Stimulated activated CD4-positive, alpha-beta T cell treated with anti-CD3 and anti-CD28 coated beads, TNF-alpha, amount 100 ng/mL, for 48 hours (primary cell): ENCODE measurements at places on chromosomes 11 and 22.

DNA sequence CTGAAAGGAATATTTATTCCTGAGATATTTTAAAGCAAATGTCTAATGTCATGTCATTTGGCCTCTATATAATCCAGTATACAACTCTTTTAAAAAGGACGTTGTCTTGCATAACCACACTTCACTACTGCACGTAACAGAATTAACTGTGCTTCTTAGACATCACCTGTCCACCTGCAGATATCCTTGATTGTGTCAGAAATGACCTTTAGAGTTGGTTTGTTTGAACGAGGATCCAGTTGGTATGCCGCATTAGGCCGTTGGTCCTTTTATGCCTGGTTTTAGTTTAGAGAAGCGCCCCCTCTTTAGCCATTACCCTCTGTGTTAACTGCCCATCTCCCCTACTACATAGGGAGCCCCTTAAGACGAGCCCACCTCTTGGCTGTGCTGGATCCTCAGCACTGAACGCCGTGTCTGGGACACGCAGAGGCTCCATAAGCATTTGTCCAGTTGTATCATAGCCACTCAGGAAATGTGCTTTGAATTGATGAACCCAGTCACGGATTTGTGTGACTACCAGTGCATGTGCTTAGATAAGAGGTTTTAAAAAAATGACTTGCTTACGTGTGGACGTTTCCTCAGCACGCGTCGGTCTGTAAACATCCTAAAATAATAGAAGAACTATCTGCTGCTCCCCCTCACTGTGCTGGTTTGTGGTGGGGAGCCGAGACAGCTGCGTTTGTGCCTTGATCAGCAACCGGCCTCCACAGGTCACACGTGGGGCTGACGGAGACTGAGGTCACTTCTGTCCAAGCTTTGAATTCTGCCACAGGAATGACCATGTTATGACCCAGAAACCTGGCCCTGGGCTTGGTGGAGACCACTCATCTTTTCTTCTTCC, 4.0 kb downstream of the MICAL2 start:
- DNase-seq: no peak

GRCh38 chr11:128291835-128292234, 295.5 kb downstream of the ETS1 start:
- DNase-seq: no peak

DNA sequence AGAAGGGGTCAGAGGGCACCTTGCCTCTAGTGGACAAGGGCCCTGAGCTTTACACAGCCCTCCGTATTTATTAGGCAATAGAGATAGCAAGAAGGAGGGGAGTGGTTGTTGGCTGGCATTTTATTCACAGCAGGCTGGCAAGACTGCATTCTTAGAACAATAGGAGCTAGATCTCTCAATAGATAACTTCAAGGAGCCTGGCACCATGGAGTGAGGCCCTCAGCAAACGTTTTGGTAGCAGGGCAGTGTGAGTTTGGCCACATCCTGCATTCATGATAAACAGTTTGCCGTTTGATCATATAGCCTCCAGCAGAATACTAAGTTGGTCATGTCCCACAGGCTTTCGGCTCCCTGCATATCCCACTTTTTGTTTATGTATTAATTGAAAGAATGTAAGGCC, 31.6 kb downstream of the OR10A6 start:
- DNase-seq: no peak

DNA sequence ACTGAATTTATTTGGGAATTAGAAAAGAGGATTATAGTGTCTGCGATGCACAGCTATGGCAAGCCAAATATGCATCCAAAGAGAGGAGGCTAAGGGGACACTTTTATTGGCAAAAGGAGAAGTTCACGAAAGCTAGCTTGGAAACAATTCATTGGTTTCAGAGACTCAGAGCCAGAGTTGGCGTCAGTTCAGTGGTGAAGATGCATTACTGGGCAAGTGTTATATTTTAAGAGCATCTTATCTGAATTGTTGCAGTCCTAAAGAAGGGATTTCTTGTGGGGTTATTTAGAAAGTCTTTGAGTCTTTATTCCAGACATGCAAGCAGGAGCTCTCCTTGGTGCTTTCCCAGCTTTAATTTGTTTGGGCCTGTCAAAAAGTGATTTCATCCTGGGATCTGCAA, 15.0 kb downstream of the CLDN5 start:
- DNase-seq: no peak

DNA sequence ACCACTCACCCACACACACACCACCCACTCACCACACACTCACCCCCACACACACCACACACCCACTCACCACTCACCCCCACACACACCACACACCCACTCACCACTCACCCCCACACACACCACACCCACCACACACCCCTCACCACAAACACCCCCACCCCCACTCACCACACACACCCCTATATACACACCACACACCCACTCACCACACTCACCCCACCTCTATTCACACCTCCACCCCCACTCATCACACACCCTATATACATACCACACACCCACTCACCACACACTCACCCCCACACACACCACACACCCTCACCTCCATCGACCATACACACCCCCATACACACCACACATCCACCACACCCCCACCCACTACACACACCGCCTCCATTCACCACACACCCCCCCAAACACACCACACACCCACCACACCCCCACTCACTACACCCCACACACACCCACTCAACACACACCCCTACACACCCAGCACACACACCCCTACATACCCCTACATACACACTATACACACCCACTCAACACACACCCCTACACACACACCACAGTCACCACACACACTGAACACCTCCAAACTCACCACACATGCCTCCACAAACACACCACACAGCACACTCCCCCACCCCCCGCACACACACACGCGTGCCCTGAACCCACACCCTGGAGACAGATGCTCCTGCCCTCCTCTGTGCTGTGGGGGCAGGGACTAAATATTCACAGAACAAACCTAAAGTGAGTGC, 19.0 kb upstream of the TTLL12 start:
- DNase-seq: no peak
